ENCODE measurements at places on chromosomes 7 and 10.

DNA sequence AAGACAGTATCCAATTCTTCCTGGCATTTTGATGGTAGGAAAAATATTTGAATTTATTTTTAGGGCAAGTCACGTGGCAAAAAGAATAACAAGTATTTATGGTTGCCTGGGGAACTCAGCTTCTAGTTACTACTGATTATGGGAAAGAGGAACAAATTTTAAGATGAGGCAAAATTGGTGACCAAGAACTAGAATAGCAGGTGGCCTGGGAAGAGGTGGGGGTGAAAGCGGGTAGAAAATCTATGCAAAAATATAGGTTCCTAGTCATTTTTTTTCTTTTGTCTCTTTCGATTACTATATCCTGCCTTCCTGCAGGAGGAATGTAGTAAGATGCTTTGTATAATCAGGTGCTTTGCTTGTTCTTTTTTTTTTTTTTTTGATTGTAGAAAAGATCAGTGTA, 27.8 kb downstream of the ENTPD1 start:
- no peak for DNase-seq

- DNase-seq, result no peak
Observed at GRCh38 chr10:78406648-78407008, 373.0 kb downstream of the RPS24 start.

DNA sequence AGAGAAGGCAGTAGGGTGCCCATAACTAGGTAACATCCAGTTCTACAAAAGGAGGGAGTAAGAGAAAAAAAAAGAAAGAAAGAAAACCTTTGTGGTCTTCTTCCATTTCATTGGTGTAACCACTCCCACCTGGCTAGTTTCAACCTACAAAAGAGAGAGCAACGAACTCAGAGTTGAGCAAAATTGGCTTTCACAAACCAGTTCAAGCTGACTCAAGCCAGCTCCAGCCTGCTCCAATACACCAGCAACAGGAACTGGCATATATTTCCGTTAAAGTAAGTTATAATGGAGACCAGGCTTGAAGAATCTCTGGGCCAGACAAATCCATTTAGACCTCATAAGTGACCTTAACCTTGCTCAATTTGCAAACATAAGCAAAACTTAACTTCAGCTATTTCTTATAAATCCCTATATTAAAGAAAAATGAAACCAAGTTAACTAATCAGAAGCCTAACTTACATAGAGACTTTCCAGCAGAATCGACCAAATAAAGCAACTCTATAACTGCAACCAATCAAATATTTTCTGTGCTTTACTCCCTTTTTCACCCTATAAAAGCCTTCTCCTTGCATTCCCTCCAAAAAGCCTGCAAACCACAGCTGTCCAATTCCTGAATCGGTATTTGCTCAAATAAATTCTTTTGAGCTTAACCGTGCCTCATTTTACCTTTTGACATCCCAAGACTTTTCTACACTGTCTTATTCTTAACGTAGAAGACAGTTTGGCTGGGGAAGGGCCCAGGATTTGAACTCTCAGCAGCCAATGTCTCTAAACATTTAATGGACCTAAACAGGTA, 10.1 kb downstream of the ANKRD22 start:
- no peak for DNase-seq

DNA sequence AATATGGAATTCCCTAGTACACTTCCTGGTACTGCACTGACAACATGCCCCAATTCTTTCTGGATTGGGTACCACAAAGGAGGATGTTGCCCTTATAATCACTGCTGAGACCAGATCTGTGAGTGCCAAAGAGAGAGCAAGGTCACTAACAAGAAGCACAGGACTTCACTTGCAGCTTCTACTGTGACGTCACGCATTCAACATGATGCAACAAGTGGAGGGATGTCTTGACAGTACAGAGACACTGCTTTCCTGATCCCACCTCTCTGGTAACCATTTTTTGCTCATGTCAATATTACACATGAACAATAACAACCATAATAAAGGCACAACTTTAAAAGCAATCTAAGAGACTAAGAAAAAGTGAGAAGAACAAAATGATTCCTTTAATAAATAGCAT, 414.1 kb upstream of the LRRN3 start:
- DNase-seq, result no peak

GRCh38 chr7:75869776-75870379, 9.0 kb upstream of the RHBDD2 start:
- DNase-seq, result no peak

- DNase-seq, result no peak
Observed at GRCh38 chr10:6396652-6397051, 183.4 kb downstream of the PRKCQ start.

DNA sequence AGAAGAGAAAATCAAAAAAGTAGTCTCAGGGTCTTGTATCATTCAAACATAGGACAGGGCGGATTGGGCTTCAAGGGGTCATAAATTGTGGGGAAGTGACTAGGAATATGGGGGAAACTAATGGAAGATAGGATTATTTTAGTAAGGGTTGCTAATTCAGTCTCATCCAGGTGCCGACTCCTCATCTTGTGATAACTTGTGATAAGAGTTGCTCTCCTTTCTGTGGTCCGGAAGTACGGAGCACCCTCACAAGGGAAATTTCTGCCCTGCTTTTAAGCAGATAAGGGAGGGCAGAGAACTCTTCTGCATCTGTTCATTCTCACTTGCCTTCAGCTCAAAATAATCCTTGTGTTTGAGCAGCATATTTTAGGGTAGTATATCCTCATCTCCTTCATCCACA, 436.4 kb upstream of the LRGUK start:
- no peak for DNase-seq

GRCh38 chr7:46224363-46224762, 303.3 kb upstream of the IGFBP3 start:
- DNase-seq, result no peak

Data from esophagus squamous epithelium (tissue), 5 donors.